ENCODE measurements at places on chromosomes 2 and 18.
A peak's percentile ranks its signal among the peaks of the same experiment; 100 is the strongest.

- no peak for DNase-seq
Measured at GRCh38 chr18:75421656-75422055, 5.8 kb downstream of the SMIM21 start.

DNA sequence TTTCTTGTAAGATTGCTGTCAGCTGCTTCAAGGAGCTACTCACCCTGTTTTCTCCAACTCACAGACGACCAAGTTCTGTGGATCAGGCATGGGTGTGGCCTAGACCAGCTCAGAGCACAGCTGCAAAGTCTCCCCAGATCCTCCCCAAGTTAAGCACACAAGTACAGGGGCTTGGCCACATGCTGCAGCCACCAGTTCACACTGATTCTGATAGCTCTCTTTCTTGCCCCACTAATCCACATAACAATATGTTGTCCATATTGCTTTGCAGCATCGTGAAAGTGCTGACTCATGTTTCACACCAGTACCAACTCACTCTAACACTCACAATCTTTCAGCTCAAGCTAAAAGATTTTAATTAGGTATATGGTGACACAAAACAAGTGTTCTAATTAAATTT is 437.0 kb downstream of the PARD3B start:
- DNase-seq: no peak

DNA sequence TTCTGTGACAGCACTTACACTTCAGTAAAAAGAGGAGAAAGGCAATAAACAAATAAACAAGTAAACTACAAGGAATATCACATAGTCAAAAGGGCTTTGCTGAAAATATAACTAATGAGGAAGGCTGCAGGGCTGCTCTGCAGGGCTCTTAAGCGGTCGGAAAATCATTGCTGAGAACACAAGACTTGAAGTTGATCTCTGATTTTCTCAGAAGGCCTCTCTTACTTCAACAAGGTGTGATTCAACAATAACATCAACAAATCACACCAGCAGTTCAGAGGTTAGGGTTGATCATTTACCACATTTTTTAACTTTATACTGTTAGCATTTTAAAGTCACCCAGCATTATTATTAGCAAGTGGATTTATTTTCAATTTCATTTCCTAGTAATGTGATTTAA is 215.6 kb downstream of the ARHGAP15 start:
- no peak for DNase-seq

DNA sequence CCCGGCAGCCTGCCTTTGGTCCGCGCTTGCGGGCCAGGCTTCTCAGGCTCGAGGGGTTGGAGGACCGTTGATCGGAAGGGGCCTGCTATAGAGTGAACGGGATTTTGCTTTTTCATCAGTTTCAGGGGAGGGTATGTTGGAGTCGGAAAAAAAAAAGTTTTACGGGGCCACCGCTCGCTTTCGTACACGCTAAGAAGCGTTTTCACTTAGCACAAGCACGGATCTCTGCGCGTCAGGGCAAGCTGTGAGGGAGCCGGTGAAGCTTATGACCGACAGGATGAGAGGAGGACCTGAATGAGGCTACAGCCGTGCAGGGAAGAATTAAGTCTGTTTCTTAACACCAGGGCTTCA is 443 bp downstream of the CPSF3 start:
- no peak for DNase-seq

- DNase-seq: peak; percentile 11
Measured at GRCh38 chr2:112055730-112056625, 909 bp downstream of the TMEM87B start.

- DNase-seq: no peak
Measured at GRCh38 chr2:207805566-207806226, 36.0 kb upstream of the FZD5 start.

Measured in stimulated activated CD8-positive, alpha-beta memory T cell treated with anti-CD3 and anti-CD28 coated beads, Interleukin-7, amount 100 ng/mL, for 4 hours (primary cell).